ENCODE measurements at places on chromosomes 16 and 17. TPM values are rescaled to one million over a fixed set of nuclear protein-coding genes. Genes with fewer than 3 reads are reported as not detected.

Gene TMEM100
- not detected for total RNA-seq

Gene KRT33A
- not detected for total RNA-seq

Gene RCVRN
- not detected for total RNA-seq

Gene SGSH
- total RNA-seq, result 29.0 TPM

Gene MT1G
- 24.5 TPM for total RNA-seq

Gene CFAP119
- total RNA-seq, result 2.3 TPM

Gene PRKCA
- total RNA-seq, result 268 TPM

Gene CDH8
- total RNA-seq, result not detected

Gene NATD1
- total RNA-seq, result 1.4 TPM

Gene GAST
- not detected for total RNA-seq

Gene MYH1
- not detected for total RNA-seq

- DNase-seq, result no peak
Observed at GRCh38 chr17:75472119-75472518, 15.7 kb downstream of the TMEM94 start.

GRCh38 chr17:74601944-74602572, 10.0 kb upstream of the CD300LD start:
- no peak for DNase-seq

GRCh38 chr16:67528222-67528869, at the start of gene RIPOR1:
RIPOR1 (plus strand) TSS chr16:67528829; CDS start chr16:67538447, 9,618 bp downstream.
- DNase-seq, result no peak

DNA sequence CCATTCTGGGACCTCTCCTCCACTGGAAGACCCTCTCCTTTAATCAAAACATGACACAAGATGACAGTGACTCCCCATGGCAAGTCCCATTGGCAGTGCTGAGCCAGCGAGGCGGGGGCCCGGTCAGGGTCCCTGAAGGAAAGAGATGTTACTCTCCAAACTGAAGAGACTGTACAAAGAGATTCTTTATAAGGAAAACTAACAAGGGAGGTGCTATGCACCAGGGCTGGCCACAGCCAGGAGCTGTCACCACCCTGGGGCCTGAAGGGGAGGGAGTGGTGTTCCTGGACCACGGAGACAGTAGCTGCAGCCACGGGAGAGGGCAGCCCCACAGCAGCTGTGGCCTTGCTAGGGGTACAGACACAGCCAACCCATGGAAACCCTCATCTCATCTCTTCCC, 123.1 kb downstream of the XYLT1 start:
- no peak for DNase-seq

DNA sequence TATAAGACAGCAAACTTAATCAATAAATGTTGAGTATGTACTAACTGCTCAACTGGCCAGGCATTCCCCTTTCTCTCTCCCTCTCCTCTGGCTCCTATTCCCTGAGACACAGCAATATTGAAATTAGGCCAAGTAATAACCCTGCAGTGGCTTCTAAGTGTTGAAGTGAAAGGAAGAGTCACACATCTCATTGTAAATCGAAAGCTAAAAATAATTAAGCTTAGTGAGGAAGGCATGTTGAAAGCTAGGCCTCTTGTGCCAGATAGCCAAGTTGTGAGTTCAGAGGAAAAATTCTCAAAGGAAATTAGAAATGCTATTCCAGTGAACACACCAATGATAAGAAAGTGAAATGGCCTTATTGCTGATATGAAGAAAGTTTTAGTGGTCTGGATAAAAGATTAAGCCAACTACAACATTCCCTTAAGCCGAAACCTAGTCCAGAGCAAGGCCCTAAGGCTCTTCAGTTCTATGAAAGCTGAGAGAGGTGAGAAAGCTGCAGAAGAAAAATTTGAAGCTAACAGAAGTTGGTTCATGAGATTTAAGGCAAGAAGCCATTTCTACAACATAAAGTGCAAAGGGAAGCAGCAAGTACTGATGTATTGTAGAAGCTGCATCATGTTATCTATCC, 35.4 kb upstream of the ABCC11 start:
- no peak for DNase-seq

- no peak for DNase-seq
Observed at GRCh38 chr17:39579318-39580081, 28.2 kb downstream of the NEUROD2 start.

DNA sequence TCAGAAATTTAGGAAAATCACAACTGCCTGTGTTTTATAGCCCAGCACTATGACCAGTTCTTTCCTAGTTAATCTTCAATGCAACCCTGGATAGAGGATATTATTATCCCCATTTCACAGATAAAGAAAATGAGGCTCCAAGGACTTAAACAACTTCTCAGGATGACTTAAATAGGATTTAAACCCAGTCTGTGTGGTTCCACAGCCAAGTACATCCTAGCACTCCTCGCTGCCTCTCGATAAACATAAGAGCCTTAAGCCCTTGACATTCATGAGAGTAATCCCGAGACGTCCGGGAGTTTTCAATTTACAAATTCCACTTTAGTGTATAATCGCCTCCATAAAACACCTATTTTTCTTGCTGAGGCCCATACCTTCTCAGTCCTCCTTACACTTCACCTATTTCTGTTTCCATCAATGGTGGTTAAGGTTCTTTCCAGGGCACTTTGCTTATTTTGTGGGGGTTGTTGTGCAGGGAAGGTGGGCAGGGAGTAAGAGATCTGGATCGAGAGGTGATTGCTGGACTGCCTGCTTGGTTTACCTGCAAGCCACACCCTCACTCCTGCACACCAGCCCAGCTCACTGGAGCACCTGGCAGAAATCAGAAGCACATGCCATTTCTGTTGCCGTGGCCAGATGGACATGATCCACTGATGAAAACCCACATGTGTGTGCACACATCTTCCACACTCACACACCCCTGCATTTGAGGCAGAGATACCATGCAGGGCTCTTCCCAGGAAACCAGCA, 50.5 kb downstream of the ASIC2 start:
- DNase-seq, result no peak

DNA sequence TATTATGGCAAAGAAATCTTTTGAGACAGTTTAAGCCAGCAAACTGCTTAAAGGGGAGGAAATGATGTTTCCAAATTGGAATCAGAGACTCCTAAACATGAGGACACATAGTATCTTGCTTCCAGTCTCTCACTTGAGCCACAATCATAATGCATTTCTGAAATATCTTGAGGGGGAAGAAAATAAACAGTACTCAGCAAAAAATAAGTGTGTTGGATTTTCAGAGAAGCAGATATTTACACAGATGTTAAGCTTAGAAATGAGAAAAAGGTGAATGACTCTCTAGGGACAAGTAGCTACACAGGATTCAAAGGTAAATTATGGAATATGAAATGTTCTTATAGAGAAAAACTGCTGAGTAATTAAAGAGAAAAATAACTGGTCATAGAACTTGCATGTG, 1583.6 kb downstream of the CDH8 start:
- DNase-seq, result no peak

GRCh38 chr17:80203471-80203963, 16.6 kb downstream of the SGSH start:
- DNase-seq, result no peak

DNA sequence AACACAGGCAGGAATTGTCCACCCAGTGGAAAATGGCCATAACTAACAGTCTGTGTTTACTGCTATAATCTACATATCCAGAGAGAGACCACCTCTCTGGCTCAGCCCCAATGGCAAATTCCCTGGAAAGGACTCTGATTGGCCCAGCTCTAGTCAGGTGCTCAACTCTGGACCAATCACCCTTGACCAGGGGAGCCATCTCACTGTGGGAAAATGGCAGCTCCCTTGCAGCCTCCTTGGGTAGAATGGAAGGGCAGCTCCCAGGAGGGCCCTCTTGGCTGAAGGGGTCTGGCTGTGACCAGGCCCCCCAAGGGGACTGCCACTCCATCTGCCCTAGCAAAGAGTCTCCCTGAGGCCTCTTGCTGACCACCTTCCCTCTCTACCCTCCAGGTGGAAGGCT, 3.1 kb downstream of the ALOX15B start:
- DNase-seq, result no peak

GRCh38 chr17:36501963-36502362, 15.5 kb downstream of the ZNHIT3 start:
- DNase-seq, result no peak

GRCh38 chr17:17681744-17682292, 560 bp downstream of the RAI1 start:
- peak; percentile 31 for DNase-seq

GRCh38 chr17:76268991-76269981, 4.1 kb downstream of the UBALD2 start:
- DNase-seq, result no peak

GRCh38 chr17:77963441-77963840, 4.9 kb downstream of the TNRC6C start:
- DNase-seq, result no peak

DNA sequence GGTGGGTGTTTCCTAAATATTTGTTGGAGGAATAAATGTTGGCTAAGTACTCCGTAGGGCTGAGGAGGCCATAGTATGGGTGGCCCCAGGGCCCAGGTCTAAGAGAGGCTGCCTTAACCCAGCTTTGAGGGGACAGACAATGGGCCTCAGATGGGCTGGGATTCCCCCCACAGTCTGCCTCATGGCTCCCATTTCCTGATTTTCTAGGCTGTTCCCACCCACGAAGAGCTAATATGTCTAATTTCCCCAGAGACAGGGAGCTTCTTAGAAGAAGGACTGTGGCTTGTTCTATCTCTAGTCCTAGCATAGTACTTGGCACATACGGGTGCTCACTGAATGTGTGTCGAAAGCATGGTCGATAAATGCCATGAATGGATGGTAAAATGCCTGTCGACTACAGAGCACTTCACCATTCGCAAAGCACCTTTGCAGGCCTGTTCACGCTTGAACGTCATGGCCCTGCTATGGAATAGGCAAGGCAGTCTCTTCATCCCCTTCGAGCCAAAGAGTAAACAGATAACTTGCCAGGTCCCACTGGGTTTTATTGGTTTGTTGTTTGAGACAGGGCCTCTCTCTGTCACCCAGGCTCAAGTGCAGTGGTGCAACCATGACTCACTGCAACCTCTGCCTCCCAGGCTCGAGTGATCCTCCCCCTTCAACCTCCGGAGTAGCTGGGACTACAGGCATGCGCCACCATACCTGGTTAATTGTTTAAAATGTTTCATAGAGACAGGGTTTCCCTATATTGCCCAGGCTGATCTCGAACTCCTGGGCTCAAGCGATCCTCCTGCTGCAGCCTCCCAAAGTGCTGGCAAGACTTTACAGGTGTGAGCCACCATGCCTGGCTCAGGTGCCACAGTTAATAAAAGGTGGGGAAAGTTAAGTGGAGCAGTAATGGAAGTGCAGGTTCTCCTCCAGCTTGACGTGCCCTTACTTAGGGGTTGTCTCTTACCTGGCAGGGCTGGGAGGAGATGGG, 9.7 kb downstream of the CHAD start:
- DNase-seq, result no peak

GRCh38 chr17:72719578-72720493, 372.7 kb downstream of the SLC39A11 start:
- DNase-seq, result peak; percentile 63

GRCh38 chr16:46691726-46692125, 2.3 kb downstream of the ORC6 start:
- DNase-seq, result no peak

GRCh38 chr17:69473841-69474831, 59.6 kb downstream of the MAP2K6 start:
- DNase-seq, result no peak

DNA sequence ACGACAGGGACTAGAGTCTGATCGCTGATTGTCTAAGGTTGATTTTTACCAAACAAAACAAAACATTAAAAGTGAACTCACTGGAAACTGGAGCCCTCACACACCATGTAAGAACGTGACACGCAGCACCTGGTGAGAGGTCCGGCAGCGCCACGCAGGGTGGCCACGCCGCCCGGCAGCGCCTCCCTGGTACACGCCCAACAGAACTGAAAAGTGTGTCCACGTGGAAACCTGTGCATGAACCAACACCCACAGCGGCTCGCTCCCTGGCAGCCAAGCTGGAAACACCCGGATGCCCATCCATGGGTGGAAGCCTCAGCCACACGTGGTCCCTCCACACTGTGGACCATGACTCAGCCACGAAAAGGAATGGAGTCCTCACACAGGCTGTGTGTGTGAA, 9.1 kb downstream of the GALNS start:
- no peak for DNase-seq

GRCh38 chr17:17830740-17831207, 6.0 kb downstream of the SREBF1 start:
- no peak for DNase-seq

DNA sequence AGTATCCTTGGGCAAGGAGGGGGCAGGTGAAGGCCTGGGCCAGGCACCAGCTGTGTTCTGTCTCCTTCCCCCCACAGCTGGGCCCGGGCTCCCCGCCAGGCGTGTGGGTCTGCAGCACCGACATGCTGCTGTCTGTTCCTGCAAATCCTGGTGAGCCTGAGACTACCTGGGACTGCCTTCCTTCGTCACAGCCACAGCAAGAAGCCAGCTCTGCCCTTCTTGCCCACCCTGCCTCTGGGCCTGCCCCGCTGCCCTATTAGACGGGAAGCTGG, 12.3 kb downstream of the FCSK start:
- no peak for DNase-seq

DNA sequence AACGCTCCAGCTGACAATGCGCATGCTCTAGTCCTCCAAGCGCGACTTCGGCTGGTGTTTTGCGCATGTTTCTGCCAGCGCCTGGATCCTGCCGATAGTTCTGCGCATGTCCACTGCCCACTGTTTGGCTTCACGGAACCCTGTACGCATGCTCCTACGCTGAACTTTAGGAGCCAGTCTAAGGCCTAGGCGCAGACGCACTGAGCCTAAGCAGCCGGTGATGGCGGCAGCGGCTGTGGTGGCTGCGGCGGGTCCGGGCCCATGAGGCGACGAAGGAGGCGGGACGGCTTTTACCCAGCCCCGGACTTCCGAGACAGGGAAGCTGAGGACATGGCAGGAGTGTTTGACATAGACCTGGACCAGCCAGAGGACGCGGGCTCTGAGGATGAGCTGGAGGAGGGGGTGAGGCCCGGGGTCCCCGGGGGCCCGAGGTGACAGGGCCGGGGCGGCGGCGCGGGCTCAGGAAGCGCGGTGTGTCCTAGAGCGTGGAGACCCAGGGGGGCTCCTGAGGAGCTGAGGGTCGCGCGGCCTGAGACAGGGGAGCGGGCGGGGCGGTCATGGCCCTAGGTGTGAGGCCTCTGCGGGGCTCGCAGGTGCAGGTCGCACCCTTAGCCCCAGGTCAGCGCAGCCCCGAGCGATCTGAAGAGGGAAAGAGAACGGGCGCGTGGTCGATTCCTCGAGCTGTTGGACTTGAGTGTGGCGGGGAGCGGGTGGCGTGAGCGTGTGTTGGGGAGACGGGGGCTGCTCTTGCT, at the start of the genes RPS6KB1 and TUBD1:
RPS6KB1 (plus strand) TSS at position 198 of the 752 bp plus-strand sequence; CDS start at position 262, 64 bp downstream.
TUBD1 (minus strand) TSS at position 20 of the 752 bp plus-strand sequence. CDS start 1,941 bp downstream, outside the sequence.
- DNase-seq, result peak; percentile 98

DNA sequence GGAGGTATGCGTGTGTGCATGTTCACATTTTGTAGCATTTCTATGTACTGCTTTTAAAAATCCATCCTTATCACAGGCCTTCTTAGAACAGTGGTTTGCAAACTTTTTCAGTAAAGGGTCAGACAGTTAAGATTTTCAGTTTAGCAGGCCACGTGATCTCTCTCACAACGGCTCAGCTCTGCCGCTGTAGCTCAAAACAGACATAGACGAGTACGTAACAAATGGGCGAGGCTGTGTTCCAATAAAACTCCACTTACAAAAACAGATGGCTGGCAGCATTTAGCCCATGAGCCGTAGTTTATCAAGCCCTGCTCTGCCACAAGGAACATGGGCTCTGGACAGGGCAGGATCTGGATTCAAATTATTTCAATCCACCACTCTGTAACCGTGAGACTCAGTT, 141.8 kb downstream of the XYLT1 start:
- no peak for DNase-seq
